ENCODE measurements at places on chromosomes 6 and 20.

GRCh38 chr6:166172546-166172945 lies 4.9 kb upstream of the TBXT start:
- DNase-seq: no peak

DNA sequence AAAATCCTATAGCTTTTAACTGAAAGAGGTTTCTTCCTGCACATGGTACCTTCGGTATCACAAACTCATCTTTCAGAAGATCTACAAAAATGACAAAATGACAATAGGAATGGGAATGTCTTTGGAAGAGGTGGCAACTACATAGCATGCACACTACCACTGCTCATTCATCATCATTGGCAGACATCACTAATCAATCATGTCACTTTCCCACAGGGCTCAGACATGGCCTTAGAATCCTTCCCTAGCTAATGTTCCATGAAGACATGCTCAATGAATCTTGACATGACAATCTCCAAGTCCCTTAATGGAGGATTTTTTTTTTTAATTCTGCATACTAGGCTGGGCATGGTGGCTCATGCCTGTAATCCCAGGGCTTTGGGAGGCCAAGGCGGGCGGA lies 3.2 kb upstream of the PGC start:
- no peak for DNase-seq

GRCh38 chr20:63347950-63348827 lies 13.0 kb downstream of the CHRNA4 start:
- DNase-seq: no peak

GRCh38 chr20:9517297-9518162 lies 3.1 kb downstream of the LAMP5 start:
- DNase-seq: no peak

- no peak for DNase-seq
Observed at GRCh38 chr20:38985060-38985459, 22.9 kb downstream of the DHX35 start.

DNA sequence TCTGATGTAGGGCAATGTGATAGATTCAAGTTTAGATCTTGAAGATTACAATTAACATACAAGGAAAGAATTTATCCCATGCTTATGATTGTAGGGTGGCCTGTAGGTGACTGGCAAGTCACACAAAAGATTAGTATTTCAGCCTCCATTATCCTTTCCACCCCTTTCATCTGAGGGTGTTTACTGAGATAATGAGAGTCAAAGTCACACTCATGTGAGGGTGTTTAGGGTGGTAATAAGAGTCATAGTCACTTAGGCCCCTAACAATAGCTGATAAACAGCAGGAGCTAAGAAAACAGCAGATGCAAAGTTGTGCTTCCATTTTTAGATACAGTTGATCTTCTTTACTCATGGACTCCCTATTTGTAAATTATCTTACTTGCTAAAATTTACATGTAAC lies 11.4 kb downstream of the FAM184A start:
- no peak for DNase-seq

GRCh38 chr6:137910424-137910834 lies 43.4 kb downstream of the TNFAIP3 start:
- DNase-seq: no peak

GRCh38 chr6:113854531-113855499 lies 2.3 kb upstream of the MARCKS start:
- DNase-seq: no peak

DNA sequence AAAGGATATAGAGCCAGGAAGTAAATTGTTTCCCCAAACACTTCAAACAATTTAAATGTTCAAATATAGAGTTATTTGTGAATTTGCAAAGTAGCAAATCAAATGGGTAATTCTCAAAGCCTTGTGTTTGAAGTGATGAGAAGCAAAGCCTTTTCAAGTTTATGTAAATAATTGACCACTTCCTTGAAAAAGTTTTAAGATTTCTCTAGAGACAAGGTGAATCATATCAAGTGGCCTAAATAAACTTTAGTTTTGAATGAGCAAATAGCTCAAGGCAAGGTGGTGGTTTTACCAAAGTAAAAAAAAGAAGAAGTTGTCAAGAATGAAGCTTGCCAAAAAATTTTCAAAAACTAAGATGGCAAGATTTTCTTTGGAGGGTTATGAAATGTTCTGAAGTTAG lies 42.6 kb upstream of the IFNGR1 start:
- DNase-seq: no peak

DNA sequence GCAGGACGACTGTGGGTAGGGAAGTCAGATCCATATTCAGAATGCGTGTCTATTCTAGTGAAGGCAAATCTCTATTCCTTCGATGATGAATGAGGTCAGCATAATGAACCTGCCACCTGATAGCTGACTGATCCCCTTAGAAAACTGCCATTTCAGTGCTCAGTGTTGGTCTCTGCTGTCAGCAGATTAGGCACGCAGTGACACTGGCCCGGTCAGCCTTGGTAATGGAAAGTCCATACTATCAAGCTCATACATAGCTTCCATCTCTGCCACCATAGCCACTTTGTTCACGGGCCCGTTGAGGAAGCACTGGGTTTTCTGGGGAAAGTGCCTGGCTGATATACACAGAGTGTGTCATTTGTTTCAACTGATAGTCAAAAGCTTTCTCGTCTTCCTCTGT lies 54.0 kb downstream of the C6orf52 start:
- no peak for DNase-seq

DNA sequence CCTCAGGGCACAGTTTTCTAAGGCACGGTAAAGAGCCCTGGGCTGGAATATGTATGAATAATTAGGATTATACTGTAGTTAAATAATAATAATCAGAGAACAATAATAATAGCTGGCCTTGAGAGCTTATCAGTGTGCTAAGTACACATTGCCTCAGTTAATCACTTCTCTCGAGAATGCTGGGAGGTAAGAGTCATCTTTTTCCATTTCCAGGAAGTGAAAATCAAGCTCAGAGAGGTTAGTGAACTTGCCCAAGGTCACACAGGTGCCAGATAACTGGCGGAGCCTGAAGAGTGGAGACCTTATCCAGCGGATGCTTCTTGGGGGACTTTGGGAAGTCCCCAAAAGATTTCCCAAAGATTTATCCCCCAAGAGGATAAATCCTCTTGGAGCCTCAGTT lies 19.4 kb upstream of the CBFA2T2 start:
- no peak for DNase-seq

DNA sequence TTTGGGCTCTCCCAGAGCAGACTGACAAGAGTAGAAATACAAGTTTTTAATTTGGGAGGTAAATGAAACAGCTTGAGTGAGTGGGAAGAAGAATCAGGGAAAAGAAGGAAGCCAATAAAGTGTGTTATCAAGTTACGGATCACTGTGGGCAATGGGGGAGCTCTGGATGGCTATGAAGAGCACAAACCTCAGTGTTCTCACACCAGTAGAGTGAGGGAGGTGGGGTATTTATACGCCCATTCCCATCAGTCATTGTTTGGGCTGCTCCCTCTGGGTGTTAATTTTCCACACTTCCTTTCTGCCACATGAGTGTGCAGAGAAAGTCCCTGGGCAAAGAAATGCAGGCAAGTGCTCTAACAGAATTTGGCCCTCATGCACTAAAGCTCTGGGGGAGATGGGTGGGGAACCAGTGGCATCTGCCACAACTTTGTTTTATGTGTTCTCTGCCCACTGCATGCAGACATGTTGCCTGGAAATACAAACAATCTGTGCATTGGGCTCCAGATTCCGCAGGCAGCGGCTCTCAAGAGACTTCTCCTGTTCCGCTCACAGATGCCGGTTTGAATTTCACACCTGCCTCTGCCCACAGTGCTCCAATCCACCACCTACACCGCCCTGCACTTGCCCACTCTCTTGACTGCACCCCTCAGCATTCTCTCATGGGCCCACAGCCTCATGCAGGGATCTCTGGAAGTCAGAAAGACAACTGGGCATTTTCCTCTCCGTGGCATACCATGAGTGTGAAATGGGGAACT lies 211.1 kb upstream of the RNF24 start:
- no peak for DNase-seq

- no peak for DNase-seq
Observed at GRCh38 chr6:30074331-30075093, 1.1 kb downstream of the RNF39 start.

GRCh38 chr6:79574630-79575225 lies 37.5 kb upstream of the LCA5 start:
- DNase-seq: peak; percentile 46

DNA sequence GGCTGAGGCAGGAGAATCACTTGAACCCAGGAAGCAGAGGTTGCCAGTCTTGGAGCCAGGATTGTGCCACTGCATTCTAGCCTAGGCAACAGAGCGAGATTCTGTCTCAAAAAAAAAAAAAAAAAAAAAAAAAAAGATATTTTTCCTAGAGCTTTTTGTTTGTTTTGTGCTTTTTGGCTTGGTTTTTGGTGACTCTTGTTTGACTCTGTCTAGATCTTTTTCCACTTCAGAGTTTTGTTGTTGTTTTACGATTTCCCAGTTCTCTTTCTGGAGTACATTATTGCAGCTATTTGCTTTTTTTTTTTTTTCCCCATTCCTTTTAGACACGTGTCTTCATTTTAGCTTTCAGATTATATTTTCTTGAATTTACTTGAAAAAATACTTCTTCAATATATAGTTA lies 67.0 kb upstream of the AKAP12 start:
- DNase-seq: no peak

DNA sequence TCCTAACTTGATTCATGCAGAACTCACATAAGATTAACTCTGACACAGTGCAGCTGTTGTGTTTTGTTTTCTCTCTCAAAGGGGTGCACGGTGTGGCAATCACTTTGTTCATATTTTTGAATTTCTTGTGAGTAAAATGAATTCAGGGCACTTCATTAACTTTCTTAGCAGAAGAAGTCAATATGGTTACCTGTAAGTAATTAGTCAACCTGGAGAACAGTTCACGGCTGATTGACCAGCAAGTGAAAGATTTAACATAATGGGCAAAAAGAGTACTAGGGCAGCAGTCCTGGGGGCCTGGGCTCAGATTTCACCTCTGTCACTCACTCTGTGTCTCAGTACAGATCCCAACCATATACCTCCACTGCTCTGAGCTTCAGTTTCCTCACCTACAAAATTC lies 102.4 kb upstream of the SPTLC3 start:
- no peak for DNase-seq

DNA sequence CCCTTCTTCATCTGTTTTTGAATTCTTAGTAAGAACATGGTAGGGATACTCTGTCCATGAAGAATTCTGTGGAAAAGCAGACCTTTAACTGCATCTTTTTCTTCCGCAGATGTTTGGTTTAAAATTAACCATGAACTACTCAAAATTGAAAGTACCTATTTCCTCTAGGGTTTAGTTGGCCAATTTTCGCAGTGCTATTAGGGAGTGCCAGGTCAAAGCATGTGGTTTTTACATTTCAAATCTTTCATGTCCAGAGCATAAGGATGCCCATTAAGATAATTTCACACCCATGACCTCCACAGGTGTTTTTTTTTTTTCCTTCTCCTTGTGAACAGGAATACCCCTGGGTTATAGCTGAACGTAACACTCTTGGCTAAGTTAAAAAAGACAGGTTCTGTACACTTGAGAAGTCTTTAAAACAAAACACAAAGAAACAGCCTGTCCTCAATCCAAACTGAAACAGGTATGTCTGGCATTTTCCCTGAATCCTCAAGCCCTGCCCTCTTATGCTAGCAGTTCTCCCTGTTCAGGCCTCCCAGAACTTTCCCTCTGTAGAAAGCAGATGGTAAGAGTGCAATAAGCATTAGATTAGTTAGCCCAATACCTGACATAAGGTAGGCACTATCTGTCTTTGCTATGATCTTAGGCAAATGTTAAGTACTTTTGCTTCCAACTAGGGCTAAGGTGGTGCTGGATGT lies 67.1 kb downstream of the ELOVL5 start:
- DNase-seq: no peak

DNA sequence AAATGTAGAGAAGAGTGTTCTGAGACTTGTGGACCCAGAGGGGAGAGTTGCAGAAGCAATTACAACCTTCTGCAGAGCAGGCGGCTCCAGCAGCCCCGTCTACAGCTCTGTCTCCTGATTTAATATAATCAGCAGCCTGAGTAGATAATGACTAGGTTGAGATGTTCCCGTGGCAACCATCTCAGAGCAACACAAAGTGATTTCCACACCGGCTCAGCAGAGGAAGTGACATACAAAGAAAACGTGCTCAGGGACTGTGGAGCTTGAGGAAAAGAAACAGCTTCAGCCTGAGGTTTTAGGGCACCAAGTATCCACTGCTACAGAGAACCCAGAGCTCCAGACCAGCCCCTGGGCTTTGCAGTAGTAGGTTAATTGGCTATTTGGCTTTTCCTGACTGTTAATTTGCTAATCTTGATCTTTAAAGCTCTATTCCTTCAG lies 136.4 kb downstream of the MTFR2 start:
- DNase-seq: no peak

DNA sequence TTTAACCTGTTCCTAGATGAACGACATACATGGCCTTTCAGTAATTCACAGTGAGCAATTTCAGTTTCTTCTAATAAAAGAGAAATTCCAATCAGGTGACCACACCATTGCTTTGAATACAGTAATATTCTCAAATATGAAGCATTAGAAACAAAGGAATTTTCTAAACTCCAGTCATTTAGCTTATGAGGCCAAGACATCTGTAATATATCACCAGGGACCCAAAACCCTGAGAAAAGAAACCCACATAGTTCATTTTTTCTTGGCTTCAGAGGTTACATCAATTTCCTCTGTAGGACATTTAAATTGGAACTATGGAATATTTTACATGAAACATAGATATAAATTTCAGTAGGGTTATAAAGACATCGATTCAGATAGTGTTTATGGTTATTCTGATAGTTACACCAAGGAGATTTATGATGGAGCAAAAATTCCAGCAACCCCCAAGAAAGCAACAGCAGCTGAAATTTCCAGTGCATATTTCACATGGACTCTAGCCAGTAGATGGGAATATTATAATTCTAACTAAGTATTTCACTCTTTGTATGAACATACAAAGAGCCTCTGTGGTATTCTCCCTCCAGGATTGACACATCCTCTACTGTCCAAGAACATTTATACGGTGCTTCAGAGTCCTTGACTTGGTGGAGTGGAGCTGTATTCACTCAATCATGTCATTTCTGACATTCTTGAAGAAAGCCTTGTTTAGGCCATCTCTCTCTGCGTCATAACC lies 82.9 kb downstream of the ADGRG6 start:
- DNase-seq: no peak

DNA sequence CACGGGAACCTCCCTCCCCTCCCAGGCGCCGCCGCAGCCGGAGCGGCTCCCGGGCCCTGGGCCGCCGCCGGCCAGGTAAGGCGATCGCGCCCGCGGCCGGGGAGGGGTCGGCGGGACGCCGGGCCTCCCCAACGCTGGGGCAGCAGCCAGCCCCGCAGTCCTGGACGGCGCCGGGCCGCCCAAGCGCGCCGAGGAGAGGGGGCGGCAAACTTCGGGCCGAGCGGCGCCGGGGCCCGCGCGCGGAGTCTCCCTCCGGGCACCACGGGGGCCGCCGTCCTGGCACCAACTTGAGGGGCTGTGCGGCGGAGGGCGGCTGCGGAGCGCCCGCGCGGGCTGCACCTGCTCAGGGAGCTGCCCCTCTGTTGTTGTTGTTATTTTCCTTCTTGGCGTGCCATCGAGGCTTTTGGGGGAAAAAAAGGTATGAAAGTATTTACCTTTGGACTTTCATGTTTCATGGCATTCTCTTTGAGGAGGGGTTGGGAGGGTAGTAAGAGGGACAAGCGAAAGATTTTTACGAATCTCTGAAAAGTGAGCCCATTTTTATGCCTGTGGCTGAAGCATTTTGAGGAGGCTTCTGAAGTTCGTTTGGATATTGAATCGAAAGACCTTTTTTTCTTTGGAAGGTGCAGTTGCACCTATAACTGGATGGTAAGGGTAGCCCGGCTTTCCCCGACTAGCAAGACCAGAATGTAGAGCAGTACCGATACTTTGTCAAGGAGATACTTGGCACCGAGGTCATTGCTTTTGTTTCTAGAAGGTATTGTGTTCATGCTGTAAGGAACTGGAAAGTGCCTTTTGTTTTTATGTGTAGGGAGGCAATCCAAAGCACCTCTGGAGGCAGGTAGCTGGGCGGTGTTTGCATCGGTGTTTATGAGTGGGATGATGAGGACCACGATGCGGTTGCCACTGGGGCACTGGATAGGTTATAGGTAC lies at the start of gene RNF182:
Gene RNF182 (plus strand): TSS at position 4 of the 933 bp plus-strand sequence. CDS start 52,168 bp downstream, outside the sequence.
- DNase-seq: no peak
